ENCODE measurements at places on chromosomes 12 and 14.

GRCh38 chr14:47179906-47180305 is 495.5 kb downstream of the MDGA2 start:
- no peak for DNase-seq

- no peak for DNase-seq
Measured at GRCh38 chr12:105222284-105222655, 13.7 kb downstream of the APPL2 start.

GRCh38 chr14:48703728-48704467 is 882.3 kb downstream of the RPS29 start:
- DNase-seq = no peak

- DNase-seq = no peak
Measured at GRCh38 chr12:52818887-52819420, 5.0 kb upstream of the KRT4 start.

DNA sequence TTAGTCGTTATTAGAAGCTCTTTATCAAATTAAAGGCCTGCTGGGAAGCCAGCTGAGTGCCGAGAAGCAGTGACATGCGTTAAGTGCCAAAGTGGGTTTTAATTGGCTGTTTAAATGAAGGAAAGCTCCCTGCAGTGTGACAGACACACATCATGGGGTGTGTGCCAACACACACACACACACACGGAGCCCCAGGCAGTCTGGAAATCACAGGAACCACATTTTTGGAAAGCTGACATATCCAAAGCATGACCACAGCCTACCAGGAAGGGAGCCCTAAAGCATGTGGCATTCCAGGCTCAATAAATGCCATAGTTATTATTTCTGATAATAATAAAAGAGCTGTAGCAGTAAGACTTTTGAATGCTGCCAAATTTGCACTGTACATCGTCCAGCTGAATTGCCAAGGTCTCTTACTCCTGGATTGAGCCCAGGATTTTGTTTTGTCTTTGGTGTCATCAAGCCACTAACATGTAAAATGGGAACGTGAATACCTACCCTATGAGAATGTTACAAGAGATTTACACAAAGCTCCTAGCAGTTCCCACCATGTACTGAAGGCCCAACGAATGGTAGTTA is 135.1 kb downstream of the TMEM30B start:
- DNase-seq = no peak

GRCh38 chr12:253116-253831 is 9.4 kb downstream of the SLC6A13 start:
- no peak for DNase-seq

DNA sequence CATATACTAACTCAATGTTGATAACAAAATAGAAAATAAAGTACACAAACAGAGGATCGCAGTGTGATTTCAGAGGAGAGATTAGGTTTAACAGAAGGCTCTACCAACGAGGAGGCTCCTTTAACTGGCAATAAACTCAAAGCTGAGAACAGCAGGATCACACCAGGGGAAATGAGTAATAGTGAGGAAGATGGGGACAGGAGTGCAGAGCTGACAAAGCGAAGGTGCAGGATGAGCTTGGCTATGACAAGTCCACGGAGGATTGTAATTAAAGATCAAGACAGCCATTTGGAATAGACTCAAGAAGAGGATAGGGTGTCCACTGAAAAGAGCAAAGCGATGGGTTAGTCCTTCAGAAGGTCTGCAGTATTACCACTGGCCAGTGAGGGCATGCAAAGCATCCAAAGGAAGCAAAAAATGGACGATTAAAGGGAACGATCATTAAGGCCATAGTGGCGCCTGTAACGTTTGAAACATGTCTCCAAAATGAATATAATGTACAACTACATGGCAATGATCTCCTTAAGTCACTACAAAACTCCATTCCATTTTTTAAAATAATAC is 85.3 kb downstream of the GRIN2B start:
- DNase-seq = no peak

GRCh38 chr14:63901434-63902085 is 48.8 kb downstream of the SYNE2 start:
- DNase-seq = no peak

- DNase-seq = no peak
Measured at GRCh38 chr14:70881549-70882177, 25.6 kb upstream of the PCNX1 start.

DNA sequence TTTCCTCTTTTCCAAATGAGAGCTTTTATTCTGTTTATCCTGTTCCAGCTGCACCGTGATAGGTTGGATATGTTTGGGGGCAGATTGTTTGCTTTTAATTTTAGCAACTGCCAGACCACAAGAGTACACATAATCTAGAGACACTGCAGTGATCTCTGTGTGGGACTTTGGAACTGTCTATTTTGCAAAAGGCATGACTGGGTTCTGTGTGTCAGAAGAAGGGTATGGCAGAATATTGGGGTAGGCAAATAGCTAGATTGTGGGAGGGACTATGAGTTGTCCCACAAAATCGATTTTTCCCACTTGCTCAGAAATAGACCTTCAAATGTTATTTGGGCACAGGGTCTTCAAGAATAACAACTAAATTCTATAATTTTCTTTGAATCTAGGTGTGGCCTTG is 275.9 kb upstream of the KITLG start:
- no peak for DNase-seq

GRCh38 chr12:121038861-121039668 is at the start of gene OASL:
OASL (minus strand) TSS chr12:121039246; CDS start chr12:121038971, 275 bp downstream.
- DNase-seq = no peak

DNA sequence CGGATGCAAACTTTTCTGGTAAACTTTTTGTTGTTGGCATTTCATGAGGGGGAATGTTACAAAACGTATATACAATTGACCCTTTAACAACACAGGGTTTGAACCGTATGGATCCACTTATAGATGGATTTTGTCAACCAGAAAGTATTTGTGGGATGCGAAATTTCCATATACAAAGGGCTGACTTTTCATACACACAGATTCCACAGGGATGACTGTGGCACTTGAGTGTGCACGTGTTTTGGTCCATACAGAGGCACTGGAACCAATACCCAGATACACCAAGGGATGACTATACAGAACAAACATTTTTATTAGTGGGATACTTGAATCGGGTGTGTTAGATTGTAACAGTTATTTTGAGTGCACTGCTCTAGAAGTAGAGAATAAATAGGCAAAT is 29.8 kb upstream of the CCT2 start:
- DNase-seq = no peak

- no peak for DNase-seq
Measured at GRCh38 chr14:60254176-60254575, 5.2 kb downstream of the PPM1A start.
